SW 1271 (cell line): ENCODE measurements at places on chromosomes 6 and 20.

DNA sequence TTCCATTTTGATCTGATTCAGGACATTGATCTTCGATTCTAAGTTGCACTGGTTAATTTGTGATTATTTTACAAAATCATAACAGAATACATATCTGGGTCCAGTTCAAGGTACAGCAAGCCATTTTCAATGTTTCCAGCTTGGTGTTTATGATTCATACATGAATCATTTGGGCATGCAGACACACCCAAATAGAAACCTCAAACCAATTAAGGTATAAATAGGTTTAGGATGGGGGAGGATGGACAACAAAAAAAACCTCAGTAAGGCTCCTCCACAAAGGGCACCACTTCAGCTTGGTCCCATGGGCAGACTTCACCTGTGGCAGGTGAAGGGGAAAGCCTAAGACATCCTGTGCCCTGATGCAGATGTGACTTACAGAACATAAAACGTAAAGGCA, 192.7 kb downstream of the KHDC1L start:
- peak; percentile 63 for DNase-seq

GRCh38 chr6:28808383-28808782, 115.4 kb downstream of the TRIM27 start:
- no peak for DNase-seq

- no peak for DNase-seq
Observed at GRCh38 chr6:136600818-136601217, 50.6 kb upstream of the MAP7 start.

DNA sequence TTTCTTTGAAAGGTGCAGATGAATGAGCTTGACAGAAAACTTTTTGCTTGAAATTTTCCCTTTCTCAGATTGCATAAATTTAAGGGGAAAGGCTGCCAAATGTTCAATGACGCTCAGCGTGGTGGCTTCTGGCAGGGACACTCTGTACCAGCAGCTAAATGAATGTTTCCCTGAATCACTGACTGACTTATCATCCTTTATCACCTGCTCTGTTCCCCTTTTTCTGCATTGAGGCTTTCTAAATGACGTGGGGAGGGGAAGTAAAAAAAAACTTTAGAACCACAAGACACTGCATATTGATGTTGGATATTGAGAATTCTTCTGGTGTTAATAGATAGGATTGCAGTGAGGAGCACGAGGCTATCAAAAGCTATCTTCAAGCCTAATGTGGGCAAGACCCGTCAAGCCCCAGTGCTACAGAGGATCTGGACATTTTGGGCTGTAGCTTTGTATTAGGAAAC, 46.9 kb upstream of the ENPP5 start:
- DNase-seq: no peak

- DNase-seq: no peak
Observed at GRCh38 chr6:74447013-74447412, 751.0 kb downstream of the CD109 start.

DNA sequence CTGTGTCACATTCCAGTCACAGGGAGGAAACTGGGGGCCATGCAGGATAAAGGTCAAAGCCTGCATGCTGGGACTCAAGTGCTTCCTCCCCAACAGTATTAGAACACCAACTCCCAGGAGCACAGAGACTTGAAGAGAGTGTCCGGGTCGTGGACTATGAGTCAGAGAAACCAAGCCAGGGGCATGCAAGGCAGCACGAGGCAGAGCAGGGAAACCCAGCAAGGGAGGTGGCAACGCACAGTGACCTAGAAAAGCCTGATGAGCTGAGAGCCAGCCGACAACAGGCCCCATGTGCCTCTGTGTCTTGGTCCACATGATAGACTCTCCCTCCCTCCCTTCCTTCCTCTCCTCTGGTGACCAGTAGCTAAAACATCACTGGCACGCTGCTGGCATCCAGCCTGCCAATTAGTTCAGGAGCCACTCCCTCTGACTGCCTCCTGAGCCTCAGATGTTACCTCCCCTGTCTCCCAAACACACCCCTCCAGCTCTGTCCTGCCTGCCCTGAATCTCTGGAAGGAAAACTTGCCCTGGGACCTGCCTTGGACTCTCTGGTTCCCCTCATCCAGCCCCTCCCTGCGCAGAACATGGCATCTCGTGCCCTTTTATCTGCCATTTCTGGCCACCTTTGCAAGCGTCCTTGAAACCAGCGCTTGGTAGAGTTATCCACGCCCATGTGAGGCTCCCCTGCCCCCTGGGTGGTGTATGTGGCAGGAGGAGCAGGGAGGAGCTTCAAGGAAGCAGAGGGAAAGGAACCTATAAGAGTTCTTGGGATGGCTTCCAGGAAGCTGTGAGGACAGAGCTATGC, 16.2 kb upstream of the RNF39 start:
- no peak for DNase-seq

- peak; percentile 80 for DNase-seq
Observed at GRCh38 chr6:18264219-18264922, at the start of gene DEK. DEK (minus strand) TSS chr6:18264530; CDS start chr6:18263987, 543 bp downstream.

DNA sequence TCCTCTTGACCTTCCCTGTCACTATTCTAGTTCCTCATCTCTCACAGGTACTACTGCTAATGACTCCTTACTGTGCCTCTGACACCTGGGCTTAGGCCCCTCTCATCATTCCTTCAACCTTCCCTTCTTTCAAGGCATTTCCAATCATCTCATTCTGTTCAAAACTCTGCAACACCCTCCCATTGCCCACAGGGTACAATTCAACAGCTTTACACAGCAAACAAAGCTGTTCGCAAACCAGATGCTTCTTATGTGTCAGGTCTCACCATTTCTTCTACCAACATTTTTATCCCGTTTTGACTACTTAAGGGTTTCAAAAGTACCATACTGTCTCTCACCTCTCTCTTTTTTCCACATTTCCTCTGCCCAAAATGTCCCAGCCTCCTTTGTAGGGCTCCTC, 84.4 kb upstream of the ID4 start:
- no peak for DNase-seq

GRCh38 chr20:42979720-42980119, 210.0 kb downstream of the PTPRT start:
- DNase-seq: no peak

GRCh38 chr6:157756708-157757429, 66.2 kb upstream of the SNX9 start:
- DNase-seq: peak; percentile 80

DNA sequence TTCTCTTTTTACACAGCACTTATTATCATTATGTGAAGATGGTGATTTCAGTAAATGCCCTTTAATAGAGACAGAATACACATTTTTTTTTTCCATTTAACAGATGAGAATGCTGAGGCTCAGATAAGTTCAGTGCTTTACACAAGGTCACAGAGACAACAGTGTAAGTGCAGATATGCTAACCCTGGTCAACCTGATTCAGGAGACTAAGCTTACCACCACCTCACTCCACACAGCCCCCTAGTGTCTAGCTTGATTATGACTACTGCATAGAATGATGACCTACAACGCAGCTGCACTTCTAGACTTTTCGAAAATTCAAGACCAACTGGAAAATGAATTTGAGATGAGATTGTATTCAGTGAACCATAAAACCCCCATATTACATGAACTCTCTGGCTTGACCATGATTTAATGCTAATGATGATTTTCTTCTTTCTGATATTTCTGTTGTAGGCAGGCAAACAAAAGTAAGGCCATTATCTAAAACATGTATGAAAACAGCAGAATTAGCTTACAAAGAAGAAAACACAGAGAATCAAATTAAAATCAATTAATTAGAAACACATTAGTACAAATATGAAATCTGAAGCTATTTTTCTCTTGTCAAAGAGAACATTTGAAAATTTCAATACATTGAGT, 212.1 kb upstream of the PHACTR1 start:
- peak; percentile 30 for DNase-seq

GRCh38 chr6:167762259-167762962, 64.3 kb upstream of the AFDN start:
- no peak for DNase-seq

GRCh38 chr6:136553166-136553787, 3.1 kb upstream of the MAP7 start:
- DNase-seq: no peak

- no peak for DNase-seq
Observed at GRCh38 chr6:39496915-39497314, 174.4 kb upstream of the KCNK16 start.

- no peak for DNase-seq
Observed at GRCh38 chr20:1124421-1124820, 6.0 kb downstream of the PSMF1 start.

DNA sequence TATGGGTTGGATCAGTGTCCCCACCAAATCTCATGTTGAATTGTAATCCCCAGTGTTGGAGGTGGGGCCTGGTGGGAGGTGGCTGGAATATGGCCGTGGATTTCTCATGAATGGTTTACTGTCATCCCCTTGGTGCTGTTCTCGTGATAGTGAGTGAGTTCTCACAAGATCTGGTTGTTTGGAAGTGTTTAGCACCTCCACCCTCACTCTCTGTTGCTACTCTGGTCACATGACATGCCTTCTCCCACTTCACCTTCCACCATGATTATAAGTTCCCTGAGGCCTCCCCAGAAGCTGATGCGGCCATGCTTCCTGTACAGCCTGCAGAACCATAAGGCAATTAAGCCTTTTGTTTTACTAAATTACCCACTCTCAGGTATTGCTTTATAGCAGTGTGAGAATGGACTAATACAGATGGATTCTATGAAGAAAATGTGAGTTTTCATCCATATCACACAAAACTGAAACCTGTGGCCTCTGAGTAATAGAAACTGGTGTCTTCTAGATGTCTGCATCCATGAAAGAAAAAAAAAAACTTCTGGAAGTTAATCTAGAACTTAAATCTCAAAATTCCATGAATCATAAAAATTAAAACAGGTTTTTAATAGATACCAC, 39.3 kb downstream of the MBOAT1 start:
- no peak for DNase-seq

DNA sequence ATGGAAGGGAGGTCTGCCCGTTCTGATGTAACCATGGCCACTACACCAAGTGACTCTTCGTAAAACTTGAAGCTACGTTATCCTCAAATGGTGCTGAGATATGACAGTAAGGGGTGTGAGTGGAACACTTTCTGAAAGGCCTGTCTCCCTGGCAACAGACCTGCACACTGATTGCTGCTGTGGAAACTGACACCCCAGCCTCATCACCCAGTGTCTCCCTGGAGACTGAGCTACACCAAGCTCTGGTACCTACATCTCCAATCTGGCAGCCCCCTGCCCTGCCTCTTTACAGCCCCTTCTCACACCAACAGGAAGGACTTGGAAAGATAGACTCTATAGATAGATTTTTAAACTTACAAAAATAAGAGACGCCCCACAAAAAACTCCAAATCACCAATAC, 13.2 kb downstream of the PI16 start:
- DNase-seq: no peak

DNA sequence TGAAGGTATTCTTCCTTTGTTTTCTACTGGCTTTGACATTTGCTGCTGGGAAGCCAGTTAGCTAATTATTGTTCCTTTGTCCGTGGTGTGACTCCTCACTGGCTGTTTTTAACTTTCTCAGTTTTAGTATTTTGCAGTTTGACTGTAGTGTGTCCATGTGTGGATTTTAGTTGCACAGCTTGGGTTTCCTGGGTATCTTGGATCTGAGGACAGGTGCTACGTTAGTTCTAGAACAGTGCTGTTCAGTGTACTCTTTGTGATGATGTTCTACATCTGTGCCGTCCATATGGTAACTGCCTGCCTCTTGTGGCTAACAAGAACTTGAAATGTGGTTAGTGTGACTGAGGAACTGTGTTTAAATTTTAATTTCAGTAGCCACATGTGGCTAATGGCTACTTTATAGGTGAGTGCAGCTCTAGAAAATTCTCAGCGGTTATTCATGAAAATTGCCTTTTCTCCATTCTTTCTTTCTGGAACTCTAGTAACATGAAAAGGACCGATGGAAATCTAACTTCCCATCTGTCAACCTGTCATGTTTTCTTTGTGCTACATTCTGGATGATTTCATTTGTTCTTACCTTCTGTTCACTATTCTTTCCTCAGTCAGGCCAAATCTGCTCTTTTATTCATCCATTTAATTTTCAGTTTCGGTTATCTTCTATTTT, 7.4 kb downstream of the SNX9 start:
- DNase-seq: no peak

DNA sequence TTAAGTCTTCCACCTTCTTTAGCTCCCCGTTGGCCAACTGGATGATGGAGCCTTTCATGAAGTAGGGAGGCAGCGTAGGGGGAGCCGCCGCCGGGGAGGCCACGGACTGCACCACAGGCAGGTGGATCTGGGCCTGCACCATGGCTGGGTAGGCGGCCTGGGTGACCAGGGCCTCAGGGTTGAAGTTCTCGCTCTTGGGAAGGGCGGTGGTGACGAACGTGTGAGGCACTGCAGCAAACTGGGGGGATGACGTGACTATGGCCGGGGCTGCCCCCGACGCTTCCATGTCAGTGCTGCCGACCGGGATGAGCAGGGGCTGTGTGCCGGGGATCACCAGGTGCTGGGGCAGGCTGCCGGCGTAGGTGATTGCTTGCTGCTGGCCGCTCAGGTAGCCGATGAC, 88.1 kb downstream of the GMPR start:
- DNase-seq: no peak

DNA sequence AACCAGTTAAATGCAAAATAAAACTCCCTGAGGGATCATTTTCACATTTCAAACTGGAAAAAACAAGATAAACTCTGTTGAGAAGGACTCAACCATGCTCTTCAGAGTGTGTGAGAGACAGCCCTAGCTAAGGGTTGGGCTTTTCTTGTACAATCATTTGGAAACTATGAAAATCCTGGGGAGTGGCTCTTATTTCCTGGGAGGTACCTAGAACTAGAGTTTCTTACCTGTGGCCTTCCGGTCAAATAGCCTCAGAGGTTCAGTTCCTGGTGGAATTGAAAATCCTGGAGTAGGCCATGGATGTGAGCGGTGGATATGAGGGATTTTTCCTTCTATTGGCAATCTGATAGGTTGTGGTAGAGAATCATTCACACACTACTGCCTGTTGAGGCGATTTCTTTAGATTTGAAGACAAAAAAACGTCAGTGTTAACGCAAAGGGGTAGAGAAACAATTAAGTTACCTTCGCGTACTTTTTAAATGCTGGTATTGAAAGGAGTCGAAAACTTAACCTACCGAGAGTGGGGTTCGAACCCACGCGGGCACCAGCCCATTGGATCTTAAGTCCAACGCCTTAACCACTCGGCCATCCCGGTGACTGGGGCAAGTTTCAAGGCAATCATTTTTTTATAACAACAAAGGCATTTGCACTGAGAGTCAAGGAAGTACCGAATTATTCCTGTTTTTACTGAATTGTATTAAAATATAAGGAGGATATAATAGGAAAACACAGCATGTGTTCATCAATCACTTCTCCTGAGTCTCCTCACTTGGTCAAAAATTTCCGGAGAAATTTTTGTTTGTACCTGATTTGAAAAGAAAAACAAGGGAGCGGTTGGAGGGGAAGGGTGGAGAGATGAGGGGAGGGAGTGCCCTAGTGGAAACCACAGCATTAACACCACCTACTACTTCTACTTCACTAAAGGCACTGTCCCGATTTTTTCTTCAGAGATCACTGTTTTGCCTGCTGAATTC, 191.3 kb downstream of the OR2B2 start:
- DNase-seq: no peak

DNA sequence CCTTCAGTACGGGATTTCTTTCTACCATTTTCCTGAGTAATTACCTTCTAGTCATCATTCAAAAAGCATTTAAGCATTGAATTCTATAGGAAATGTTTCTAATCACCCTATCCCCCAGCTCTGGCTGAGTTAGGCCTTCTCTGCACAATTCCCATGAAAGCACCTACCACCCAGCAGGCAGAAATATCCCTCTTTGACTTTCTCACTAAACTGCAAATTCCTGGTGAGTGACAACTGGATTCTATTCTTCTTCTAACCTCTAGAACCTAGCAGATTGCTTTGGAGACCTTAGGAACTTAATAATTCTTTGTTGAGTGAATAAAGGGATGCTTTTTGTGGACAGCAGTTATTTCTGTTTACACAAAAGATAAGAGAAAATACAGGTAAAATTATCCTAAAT, 328.7 kb downstream of the LAMA2 start:
- no peak for DNase-seq
